Neuronal stem cell (in vitro differentiated cells): ENCODE measurements at places on chromosomes 5 and 9.

- no peak for DNase-seq
These were observed 134.2 kb downstream of the FBXO4 start for GRCh38 chr5:42059291-42059690.

DNA sequence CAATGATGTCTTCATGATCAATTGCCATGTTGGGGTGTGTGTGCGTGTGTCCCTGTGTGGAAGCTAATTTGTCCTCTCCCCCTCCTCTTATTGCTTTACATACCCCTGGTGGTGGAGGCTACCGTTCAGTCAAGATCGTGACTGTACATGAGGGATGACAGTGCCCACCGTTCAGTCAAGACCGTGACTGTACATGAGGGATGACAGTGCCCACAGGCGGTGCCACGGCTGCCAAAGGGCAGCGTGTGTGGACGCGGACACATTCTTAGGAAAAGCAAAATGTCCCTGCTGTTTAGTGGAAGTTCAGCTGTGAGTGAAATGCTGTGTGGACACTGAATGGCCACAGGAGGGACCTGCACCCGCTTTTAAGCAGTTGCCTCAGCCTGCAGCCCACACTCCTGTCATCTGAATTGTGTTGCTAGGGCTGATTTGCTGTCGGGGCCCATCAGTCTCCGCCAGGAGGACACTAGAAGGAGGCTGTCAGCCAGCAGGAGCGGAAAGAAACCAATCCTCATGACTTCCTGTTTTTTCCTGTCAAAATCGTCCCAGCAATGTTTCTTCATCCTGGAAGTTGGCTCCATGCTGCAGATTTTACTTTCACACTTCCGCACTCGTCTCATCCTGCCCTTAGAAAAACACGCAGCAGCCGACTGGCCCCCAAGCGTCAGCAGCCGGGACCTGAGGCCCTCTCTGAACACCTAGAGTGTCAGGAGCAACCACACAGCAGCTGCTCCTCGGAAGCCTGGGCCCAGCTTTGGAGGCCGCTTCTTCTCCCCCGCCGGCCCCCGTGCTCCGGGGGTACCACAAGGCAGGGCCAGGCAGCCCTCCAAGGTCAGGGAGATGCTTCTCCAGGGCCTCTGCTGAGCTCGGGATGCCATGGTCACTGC lies 9.1 kb downstream of the OR2V1 start:
- no peak for DNase-seq

GRCh38 chr9:127360829-127361228 lies 36.1 kb upstream of the SLC2A8 start:
- no peak for DNase-seq

- no peak for DNase-seq
These were observed 22.0 kb upstream of the RAD23B start for GRCh38 chr9:107261106-107261505.

DNA sequence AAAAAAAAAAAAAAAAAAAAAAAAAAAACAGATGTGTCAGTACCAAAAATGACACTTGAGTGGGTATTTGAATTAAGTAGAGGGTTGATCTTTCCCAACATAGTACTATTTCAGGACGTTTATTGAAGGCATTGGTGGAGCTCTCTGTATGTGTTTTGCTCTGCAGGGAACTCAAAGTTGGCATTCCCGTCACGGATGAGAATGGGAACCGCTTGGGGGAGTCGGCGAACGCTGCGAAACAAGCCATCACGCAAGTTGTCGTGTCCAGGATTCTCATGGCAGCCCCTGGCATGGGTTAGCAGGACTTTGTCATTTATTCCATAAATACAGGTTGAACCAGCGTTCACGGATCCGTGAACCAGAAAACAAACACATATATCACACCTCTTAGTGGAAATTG lies 34.9 kb downstream of the SFXN1 start:
- DNase-seq = no peak

GRCh38 chr9:68619636-68620035 lies 79.0 kb upstream of the TMEM252 start:
- DNase-seq = no peak

DNA sequence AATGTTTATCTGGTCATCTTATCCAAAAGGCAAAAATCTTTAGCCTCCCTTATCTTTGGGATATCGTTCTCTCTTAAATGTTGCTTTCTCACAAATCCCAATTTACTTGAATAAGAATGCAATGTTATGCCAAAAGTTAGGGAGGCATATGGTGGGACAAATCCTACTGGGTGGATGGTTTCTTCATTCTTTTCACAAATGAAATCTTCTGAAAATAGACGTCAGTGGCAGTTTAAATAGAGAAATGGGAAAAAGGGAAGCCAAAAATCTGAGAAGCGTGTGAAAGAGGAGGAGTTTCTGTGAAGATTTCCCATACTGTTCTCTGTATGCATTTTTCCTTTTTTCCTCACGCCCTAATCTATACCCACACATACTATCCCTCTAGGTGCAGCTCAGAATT lies 2.5 kb upstream of the PCDHAC1 start:
- DNase-seq = no peak

DNA sequence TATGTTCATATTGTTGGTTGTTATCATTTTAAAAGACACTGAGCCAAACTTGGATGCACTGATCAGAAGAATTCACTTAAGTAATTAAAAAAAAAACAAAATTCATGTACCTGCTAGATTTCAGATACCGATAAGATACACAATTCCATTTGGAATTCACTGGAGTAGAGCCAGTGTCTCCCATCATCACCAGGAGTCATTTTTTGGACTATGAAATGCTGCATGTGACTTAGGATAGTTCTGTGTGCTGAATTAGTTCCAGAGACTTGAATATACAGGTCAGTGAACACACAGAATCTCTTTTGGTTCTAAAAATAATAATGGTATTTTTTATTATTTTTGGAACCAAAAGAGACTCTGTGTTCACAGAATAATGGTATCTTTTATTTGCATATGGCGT lies 482.6 kb upstream of the PIK3R1 start:
- no peak for DNase-seq
